Stimulated activated CD4-positive, alpha-beta T cell treated with anti-CD3 and anti-CD28 coated beads, Interleukin-2, amount 100 ng/mL, for 24 hours (primary cell): ENCODE measurements at places on chromosomes 1 and 21.

DNA sequence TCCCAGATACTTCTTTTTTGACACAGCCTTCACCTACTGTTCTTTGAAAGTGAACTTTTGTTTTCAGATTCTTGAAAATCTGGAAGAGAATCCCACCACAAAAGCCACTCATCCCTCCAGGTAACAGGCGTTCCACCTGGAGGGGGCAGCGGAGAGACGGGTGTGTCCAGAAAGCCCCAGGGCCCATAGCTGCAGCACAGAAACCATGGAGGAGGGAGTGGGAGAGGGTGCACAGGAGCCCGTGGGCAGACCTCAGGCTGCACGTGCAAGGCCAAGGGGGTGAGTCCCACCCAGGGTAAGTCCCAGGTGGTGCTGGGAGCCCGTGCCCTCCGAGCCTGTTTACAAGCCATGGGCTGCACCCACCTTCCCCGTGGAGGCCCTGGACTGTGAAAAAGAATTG is 86.5 kb downstream of the PSMG1 start:
- no peak for DNase-seq

DNA sequence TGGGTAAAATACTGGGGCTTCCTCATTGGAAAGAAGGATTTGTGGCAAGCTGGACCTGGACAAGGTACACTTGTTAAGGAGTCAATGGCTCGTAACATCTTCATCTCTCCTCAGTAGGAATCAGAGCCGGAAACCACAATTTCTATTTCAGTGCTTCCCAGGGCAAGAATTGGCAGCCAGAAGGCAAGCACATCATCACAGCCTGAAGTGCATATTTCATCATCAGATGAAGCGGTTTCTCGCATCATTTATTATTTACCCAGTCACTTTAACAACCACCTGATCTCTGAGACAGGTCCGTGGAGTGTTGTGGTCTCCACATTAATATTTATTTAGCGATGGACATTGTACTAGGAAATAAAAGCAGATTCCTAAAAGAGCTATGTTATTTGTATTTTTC is 55.0 kb downstream of the KCNJ15 start:
- DNase-seq, result no peak

DNA sequence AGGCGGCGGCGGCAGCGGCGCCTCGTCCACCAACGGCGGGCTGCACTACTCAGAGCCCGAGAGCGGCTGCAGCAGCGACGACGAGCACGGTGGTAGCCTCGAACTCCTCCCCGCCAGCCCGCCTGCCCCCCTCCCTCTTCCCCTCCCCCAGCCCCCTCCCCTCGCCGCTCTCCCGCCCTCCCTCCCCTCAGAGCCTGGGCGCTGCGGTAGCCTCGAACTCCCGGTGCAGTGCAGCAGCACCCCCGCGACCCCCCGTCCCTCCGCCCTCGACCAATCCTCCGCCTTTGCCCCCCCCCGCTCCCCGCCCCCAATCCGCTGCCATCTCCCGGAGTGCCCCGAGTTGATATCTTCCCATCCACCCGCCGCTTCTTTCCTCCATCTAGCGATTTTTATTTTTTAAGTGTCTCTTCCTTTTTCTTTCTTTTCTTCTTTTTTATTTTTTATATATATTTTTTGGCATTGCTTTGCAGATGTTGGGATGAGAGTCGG is 516 bp downstream of the RCOR3 start:
- peak; percentile 57 for DNase-seq

DNA sequence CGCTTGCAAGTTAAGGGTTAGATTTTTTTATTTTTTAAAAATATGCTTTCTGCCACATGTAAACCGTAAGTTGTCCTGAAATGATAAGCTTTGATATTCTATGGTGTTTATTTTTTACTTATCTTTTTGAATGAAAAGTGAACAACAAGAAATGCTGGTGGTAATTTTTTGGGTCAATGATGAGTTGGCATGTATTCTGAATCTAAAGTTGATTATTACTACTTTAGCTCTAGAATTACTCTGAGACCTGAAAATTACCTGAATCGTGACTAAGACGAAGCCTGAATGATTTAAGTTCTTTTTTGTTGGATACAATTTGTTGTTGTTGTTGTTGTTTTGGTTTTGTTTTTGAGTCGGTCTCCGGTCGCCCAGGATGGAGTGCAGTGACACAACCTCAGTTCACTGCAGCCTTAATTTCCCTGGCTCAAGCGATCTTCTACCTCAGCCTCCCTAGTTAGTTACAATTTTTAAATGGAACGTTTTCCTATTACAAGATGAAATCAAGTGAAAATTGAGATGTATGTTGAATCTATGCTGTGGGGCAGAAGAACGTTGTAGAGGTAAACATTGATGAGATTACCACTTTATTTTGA is 941 bp downstream of the RABGGTB start:
- peak; percentile 22 for DNase-seq

- no peak for DNase-seq
Measured at GRCh38 chr1:43056981-43057391, 98.3 kb upstream of the SLC2A1 start.

GRCh38 chr1:981955-982558 is at the start of gene PERM1:
Gene PERM1, minus strand, starts transcription at chr1:982093. Its CDS starts 1,064 bp downstream, at chr1:981029.
- DNase-seq, result no peak

- DNase-seq, result no peak
Measured at GRCh38 chr1:242455052-242455361, 69.5 kb downstream of the PLD5 start.

DNA sequence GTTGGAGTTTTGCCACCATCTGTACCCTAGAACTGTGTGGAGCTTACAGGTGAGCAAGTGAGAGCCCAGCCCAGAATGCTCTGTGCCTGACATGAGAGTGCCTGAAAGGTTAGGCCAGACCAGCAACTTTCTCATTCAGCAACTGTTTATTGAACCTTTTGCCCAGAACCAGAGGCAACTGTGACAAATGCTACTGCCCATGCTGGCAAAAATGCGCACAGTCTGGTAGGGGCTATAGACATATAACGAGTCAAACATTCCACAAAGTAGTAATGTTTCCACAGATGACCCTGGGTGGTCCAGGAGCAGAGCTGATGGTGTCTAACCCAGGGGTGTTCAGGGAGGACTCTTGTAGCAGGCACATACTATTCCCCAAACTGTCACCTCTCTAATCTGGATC is 56.0 kb upstream of the GCLM start:
- no peak for DNase-seq

DNA sequence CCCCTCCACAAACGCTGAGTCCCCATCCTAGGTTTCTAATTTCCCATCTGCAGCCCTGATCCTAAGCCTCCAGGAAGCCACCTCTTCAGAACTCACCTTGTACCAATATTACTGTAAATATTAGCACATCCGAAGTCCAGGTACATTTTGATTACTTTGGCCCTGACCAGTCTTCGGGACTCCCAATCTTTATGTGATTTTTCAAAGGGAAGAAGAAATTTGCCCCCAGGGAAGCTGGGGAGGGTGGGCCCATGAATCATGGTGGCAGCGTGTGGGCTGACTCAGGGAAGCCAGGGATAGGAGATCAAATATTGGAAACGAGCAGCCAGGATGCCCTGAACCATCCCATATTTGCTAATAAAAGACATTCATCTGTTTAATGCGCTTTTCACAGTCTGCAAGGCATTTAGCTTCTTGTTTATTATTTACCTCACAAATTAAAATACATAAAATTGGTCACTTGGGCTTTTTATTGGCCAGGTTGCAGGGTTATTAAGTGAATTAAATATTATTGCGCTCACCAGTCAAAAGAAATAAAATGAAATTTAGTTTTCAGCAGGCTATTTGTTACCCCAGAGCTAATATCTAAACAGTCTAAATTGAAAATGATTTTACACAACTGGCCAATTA is 46.6 kb downstream of the KIAA0040 start:
- DNase-seq, result no peak

DNA sequence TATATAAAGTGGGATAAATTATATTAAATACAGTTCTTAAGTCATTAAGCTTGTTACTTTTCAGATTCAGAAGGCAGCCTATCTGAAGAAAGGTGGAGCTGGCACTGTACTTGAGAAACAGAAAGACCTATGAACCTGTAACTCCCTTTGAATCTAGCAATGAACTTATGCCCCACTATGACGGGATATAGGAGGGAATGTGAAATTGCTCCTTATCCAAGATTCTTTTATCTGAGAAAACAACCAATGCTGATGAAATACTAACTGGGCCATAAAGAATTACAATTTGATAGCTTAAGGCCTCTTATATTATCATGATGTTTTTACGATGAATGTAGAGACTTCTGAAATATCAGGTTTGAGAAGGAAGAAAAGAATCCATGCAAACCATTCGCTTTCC is 50.1 kb downstream of the ATP1B1 start:
- DNase-seq, result no peak

DNA sequence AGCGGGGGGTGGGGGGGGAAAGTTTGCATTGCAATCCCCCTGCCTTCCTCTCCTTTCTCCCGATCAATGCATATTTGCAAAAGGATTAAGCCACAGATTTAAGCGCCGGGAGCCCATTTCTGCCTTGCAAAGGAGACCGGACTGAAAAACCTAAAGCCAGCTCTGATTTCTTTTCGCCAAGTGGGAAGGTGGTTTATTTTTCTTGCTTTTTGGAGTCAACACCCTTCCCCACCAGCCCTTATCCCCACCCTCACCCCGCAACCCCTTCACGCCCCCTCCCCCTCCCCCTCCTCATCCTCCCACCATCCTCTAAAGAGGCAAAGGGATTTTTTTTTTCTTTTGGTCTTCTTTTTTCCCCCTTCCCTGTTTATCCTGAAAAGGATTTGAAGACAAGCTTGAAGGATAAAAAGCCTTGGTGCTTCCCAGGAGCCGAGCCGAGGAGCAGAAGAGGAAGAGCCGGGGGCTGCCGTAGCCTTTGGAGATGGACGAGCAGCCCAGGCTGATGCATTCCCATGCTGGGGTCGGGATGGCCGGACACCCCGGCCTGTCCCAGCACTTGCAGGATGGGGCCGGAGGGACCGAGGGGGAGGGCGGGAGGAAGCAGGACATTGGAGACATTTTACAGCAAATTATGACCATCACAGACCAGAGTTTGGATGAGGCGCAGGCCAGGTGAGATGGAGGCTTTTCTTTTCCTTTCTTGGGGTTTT is 513 bp downstream of the PBX1 start:
- DNase-seq, result no peak

DNA sequence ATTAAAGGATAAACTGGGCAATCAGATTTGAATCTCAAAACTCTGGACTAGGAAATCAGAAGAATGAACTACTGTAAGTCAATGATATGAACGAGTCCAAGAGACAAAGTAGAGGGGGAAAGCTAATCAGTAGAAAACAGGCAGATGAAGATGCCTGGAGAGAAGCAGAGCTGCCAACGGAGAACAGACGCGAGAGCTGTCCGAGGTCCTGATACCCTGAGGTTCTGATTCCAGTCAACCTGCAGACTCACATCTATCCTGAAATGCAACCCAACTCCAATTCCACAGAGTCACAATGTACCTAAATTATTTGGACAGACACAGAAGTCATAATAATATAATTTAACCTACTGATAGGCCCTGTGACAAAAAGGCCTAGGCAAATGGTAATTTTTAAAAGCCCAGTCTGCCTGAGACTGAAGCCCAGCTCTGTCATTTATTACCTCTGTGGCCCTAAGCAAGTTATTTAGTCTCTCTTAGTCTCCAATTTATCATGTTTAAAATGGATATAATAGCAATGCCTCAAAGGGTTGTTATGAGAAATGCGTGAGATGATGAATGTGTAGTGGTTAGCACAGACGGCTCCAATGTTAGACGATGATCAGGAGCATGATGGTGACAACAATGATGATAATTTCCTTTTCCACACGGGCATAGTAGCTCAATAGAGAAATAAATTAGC is 33.4 kb downstream of the RGS7 start:
- DNase-seq, result peak; percentile 11

- DNase-seq, result peak; percentile 81
Measured at GRCh38 chr1:96721416-96722160, at the start of gene PTBP2. Gene PTBP2, plus strand, starts transcription at chr1:96721784. Its CDS starts 81 bp downstream, at chr1:96721865.

DNA sequence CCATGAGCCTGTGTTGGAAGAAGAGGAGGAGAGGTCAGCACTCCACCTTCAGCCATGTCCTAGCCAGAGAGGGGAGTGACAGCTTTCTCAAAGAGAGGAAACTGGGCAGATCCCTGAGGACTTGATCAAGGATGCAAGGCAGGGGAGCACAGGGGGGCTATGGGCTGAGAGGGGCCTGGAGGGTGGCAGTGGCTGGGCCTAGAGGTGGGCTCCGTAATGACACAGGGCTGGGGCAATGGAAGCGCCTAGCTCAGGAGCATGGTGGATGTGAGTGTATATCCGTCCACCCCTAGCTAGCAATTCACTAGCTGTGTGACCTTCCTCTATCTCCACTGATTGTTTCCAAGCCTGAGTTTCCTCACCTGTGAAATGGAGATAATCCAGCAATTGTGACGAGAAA is 32.6 kb downstream of the NEK2 start:
- no peak for DNase-seq

DNA sequence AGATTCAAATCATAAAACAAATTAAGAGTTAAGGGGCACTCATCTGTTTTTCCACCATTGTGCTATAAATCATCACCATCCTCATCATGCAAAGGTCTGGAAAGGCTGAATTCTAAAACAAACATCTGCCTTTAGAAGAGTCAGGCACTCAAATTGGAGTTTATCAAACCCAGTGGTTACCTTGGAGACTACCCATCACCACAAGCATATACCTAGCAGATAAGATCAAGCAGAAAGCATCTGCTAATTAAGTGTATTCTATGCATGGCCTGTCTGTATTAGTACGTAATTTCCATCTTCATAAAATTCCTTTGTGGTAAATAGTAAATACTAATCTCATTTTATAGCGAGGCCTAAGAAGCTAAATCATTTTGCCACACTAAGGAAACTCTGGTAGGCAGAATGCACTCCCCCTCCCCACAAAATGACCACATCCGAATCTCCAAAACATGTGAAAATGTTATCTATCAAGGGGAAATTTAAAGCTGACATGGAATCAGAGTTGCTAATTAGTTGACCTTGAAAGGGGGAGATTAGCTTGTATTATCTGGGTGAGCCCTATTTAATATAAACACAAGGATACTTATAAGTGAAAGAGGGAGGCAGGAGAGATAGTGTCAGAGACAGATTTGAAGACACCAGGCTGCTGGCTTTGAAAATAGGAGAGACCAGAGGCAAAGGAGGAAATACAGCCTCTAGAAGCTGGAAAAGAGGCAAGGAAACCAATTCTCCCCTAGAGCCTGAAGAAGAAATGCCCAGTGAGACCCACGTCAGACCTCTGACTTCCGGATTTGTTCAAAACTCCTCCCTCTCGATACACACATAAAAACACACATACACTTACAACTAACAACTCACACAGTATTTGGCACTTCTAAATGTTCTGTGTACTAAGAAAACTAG is 23.2 kb downstream of the ARID4B start:
- DNase-seq, result no peak

DNA sequence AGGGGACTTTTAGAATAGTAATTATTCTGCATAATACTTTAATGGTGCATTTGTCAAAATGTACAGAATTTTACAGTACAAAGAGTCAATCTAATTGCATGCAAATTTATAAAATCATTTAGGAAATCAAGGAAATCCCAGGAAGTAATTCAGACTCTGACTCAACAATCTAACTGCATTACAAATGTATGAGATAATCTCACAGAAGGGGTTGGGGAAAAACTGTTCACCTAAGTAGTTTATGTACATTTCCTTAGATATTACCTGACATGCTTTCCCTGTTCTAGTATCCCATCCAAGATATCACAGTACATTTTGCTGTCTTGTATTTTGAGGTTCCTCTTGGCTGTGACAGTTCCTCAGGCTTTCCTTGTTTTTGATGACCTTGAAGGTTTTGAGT is 4.7 kb downstream of the CRB1 start:
- DNase-seq, result no peak
